Breast epithelium (tissue), 4 donors: ENCODE measurements at places on chromosomes 13 and 19. TPM values are rescaled to one million over a fixed set of nuclear protein-coding genes. Genes with fewer than 3 reads are reported as not detected.

GRCh38 chr19:29927944-29928625 is 14.0 kb upstream of the URI1 start:
- H3K36me3 ChIP-seq = no peaks in the 10 kb centered on the region
- H3K4me1 ChIP-seq = no peaks in the 10 kb centered on the region
- H3K27me3 ChIP-seq = no peaks in the 10 kb centered on the region
- DNase-seq = no peak

DNA sequence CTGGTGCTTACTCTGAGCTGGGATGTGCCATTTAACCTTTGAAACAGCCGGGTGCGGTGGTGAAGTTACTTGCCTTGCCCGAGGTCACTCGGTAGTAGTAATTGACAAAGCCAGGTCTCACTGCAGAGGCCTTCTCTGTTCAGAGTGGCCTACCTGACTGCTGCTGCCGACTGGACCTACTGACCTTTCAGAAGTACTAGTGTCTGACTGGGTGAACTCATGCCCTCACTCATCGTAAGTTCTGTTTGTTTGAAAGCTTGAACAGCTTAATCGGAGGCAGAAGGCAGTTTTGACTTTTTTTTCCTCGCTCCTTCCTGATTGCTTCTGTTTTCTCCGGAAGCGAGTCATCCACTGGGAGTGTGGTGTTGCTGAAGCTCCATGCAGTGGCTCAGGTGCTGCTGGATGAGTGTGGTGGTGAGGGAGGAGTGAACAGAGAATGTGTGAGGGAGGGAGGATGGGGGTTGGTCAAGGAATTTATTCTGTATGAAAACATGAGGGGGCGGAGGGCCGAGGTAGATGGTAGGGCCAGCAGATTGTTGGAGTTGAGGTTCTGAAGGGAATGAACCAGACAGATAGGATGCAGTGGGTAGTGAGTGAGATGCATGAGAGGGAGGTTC is 2.7 kb downstream of the SPINT2 start:
- H3K27me3 ChIP-seq = no peaks in the 10 kb centered on the region
- no peaks in the 10 kb centered on the region for H3K36me3 ChIP-seq
- H3K4me3 ChIP-seq = peak overlapping the region; percentile 89

MISP3 gene
- 6.4 TPM for total RNA-seq

FFAR1 gene
- not detected for total RNA-seq

- H3K36me3 ChIP-seq = no peaks in the 10 kb centered on the region
- H3K4me1 ChIP-seq = peaks cover under 1% of the 10 kb centered on the region
- no peaks in the 10 kb centered on the region for H3K27me3 ChIP-seq
- no peak overlapping the region for H3K4me3 ChIP-seq
- H3K27ac ChIP-seq = no peak overlapping the region
Measured at GRCh38 chr19:46009530-46010510, 13.0 kb downstream of the PGLYRP1 start.

GRCh38 chr13:36858290-36858689 is 39.3 kb downstream of the RFXAP start:
- no peak for DNase-seq
- no peaks in the 10 kb centered on the region for H3K27me3 ChIP-seq
- H3K36me3 ChIP-seq = no peaks in the 10 kb centered on the region
- no peaks in the 10 kb centered on the region for H3K4me1 ChIP-seq

- no peak overlapping the region for H3K27ac ChIP-seq
- H3K4me3 ChIP-seq = no peak overlapping the region
- DNase-seq = no peak
- H3K4me1 ChIP-seq = no peaks in the 10 kb centered on the region
- no peaks in the 10 kb centered on the region for H3K36me3 ChIP-seq
Measured at GRCh38 chr13:114199954-114200353, 20.9 kb downstream of the CFAP97D2 start.

DNA sequence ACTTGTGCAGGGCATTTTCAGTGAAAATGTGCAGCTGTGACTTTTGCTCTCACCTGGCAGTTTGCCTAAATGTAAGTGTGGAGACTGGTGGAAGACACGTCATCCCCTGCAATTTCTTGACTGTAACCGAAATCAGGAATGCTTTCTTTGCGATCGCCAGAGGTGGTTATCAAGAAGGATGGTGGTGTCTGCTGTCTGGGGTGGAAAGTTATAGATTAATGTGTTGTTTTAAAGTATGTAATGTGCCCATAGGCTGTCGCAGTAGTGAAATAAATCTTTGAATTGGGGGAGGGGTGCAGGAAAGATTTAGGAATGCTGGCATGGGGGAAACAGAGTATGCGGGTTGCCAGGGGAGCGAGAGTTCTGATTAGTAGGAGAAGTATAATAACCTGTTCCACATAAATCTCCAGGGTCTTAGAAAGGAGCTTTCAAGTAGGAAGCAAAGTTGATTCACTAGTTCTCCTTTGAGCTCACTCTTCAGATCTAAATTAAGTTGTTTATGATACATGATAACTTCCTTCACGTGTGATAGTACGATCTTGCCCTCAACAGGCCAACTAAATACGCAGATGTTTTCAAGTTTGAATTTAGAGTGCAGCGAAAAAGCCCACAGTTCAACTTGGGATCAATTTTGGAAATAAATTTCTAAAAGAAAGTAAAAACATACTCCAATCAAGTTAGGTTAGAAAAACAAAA is 1520.0 kb upstream of the SLC10A2 start:
- DNase-seq = no peak
- no peak overlapping the region for H3K4me3 ChIP-seq
- H3K27me3 ChIP-seq = no peaks in the 10 kb centered on the region
- no peaks in the 10 kb centered on the region for H3K36me3 ChIP-seq
- H3K27ac ChIP-seq = no peak overlapping the region
- no peaks in the 10 kb centered on the region for H3K4me1 ChIP-seq

GRCh38 chr19:643736-644135 is 4.1 kb downstream of the FGF22 start:
- DNase-seq = no peak
- H3K27ac ChIP-seq = no peak overlapping the region
- peaks cover 5% of the 10 kb centered on the region for H3K4me1 ChIP-seq
- H3K36me3 ChIP-seq = no peaks in the 10 kb centered on the region
- no peaks in the 10 kb centered on the region for H3K27me3 ChIP-seq

NALCN gene
- total RNA-seq = 12.1 TPM
